ENCODE measurements at places on chromosomes 16 and 17. TPM values are rescaled to one million over a fixed set of nuclear protein-coding genes. Genes with fewer than 3 reads are reported as not detected.

CNGB1 gene
- total RNA-seq: 2.3 TPM

TNS4 gene
- total RNA-seq: 1.8 TPM

MYH2 gene
- not detected for total RNA-seq

MAPT gene
- 4.5 TPM for total RNA-seq

PMFBP1 gene
- 2.6 TPM for total RNA-seq

PRR35 gene
- 0.12 TPM for total RNA-seq

CDK5RAP3 gene
- total RNA-seq: 217 TPM
